ENCODE measurements at places on chromosomes 12 and 14.

DNA sequence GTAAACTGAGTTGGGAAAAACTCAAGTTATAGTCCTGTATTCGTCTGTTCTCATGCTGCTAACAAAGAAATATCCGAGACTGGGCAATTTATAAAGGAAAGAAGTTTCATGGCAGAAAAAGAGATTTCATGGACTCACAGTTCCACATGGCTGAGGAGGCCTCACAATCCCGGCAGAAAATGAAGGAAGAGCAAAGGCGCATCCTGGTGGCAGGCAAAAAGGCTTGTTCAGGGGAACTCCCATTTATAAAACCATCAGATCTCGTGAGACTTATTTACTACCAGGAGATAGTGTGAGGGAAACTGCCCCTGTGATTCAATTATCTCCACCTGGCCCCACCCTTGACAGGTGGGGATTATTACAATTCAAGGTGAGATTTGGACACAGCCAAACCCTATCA, 292.6 kb upstream of the SYT1 start:
- DNase-seq = no peak

DNA sequence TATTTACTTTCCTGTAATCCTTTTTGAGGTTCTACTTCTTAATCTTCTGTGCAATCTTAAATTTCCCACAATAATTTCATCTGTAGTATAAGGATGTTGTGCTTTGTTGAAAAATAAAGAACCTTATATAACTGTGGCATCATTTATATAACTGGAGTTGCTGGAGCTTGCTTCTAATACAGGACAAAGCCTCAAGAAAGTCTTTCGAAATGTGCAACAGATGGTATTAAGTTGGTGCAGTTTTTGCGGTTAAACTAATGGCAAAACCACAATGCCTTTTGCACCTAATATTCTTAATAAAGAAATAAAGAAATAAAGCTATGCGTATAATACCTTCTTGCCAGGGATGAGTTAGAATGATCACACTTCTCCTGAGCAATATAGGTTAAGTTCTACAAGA, 180.0 kb downstream of the KITLG start:
- no peak for DNase-seq

DNA sequence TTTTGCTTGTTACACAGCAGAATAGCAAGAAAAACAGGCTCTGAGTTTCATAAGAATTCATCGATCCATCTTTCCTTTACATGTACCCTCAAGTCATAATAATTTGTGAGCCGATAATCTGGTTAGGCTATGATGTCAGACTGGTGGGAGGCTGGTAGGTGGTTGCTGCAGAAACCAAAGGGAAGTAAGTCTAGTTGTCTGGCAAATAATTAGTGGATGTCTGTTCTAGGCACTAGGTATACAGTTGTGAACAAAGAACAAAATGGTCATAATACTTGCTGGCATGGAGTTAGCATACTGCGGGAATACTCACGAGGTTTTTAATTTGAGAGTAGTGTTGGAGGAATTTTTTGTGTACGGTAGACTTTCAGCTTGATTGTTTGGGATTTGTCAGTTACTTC, 8.8 kb downstream of the SUSD6 start:
- no peak for DNase-seq

- peak; percentile 23 for DNase-seq
These were observed 156.5 kb downstream of the PRKCH start for GRCh38 chr14:61477712-61478462.

- DNase-seq = no peak
These were observed 56.3 kb downstream of the SIX6 start for GRCh38 chr14:60565211-60565610.

GRCh38 chr12:53489242-53489864, 9.9 kb downstream of the MAP3K12 start:
- DNase-seq = no peak

DNA sequence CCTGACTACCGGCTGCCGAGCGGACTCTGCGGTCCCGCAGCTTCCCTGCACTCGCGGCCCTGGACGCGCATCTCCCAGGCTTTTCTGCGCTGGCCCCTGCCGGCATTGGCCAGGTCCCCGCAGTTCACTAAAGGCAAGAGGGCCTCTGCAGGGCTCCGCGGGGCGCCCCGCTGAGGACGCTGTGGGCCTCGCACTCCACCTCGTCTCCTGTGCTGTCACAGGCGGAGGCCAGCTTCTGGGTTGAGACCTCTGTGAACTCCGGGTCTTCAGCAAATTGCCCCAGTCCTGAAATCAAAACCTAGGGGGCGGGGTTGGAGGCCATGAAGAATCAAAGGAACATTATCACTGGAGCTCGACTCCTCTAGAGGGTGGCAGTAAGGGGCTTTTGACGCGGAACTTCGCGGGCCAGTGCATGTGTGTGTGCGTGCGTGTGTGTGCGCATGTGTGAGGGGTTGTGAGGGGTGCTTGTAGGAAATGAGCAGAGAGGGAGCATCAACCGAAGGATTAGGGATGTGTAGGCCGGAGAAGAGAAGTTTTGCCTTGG, 68.5 kb upstream of the CAPRIN2 start:
- DNase-seq = peak; percentile 20

GRCh38 chr12:89690925-89691324, 17.7 kb downstream of the ATP2B1 start:
- DNase-seq = no peak

DNA sequence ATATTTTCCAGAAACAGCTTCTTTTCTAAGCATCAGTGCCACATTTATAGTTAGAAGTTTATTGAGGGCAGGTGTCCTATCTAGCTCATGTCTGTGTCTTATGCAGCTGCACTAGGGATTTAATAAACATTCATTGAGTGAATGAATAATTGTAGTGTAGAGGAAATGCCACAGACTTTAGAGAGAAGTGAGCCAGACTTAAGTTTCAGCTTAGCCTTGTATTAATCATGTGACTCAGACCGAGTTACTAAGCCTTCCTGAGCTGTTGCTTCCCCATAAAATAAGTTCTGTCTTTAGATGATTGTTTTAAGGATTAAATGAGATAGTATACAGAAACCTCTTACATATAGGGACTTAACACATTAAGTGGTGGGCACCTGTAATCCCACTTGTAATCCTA, 236.1 kb upstream of the DDHD1 start:
- DNase-seq = no peak

GRCh38 chr12:94042321-94042720, 106.1 kb upstream of the PLXNC1 start:
- no peak for DNase-seq

DNA sequence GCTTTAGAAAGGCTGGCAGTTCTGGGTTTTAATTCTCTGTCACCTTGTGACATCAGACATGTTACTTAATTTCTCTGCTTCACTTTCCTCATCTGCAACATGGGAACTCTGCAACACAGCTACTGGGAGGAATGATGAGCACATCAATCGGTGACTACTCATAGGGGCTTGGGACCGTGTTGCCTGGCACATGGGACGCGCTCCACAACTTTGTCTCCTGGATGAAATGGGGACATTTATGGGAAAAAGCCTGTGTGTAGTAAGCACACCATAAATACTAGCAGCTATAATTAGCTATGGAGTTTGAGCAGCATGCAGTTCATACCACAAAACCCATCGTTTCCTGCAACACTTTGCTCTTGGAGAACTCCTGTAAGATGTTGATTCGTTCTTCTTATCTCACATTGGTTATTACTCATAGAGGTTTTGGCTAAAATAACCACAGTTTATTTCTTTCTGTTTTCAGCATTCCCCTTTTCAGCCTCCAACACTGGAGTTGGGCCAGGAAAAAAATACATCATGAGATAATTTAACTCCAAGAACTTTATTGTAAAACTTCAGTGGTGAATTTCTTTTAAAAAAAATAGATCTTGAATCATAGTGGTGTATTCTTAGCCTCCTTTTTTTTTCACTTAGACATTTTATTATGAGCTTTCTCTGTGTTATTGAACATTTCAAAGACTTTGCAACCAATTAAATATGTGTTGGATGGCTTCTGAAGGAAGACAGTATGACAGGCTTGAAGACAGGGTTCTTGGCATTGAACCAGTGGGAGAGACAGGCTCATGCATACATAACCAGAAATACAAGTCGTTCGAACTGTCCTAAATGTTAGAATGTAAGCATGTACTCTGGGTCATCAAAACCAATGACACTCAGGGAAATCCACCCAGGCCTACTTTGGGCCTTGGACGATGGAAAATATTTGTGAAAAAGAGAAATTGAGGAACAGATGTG, 72.7 kb downstream of the RIN3 start:
- peak; percentile 69 for DNase-seq

GRCh38 chr12:65208125-65208524, 38.7 kb downstream of the LEMD3 start:
- DNase-seq = no peak

GRCh38 chr14:91883753-91884152, 16.4 kb upstream of the TC2N start:
- DNase-seq = no peak

DNA sequence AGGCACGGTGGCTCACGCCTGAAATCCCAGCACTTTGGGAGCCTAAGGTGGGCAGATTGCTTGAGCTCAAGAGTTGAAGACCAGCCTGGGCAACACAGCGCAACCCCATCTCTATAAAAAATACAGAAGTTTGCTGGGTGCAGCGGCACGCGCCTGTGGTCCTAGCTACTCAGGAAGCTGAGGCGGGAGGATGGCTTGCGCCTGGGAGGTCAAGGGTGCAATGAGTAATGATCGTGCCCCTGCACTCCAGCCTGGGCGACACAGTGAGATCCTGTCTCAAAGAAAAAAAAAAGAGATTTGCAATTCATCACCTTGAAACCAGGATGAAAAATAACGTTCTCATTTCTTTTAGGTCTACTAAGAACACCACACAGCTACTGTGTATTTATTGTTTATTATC, 4.0 kb downstream of the STX2 start:
- no peak for DNase-seq

DNA sequence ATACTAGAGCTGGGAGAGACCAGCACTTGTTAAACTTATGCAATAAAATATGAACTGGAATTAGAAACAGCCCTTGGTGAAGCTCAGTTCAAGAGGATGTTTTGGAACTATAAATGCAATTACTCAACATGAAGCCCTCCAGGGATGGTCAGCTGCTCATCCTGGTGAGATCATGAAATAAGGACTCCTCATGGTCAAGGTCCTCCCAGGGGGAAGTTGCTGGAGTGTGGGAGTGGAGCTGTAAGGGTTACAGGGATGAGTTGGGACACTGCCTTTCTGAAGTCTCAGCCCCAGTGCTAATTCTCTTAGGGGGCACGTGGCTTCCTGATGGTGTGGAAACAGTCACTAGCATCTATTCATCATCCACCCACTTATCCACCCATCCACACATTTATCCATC, 301.7 kb upstream of the SFSWAP start:
- no peak for DNase-seq

GRCh38 chr14:24414077-24414476, 15.3 kb downstream of the NYNRIN start:
- DNase-seq = no peak

GRCh38 chr12:75457191-75457590, 23.4 kb upstream of the GLIPR1 start:
- no peak for DNase-seq

DNA sequence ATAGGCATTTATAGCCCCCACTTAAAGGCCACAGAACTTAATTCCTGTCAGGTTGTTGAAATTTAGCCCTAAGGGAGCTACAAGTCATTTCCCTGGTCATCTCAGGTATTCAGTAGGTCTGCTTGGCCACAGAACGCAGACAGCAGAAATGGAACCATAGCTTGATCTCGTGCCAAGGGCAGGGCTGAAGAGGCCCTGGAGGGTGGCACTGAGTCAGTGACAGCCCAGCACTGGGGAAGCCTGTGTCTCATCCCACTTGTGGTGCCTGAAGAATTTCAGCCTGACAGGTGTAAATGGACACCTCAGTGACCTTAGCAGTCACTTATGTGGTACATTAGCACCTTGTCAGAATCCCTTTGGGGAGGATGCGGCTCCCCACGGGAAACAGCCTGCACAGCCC, 6.6 kb downstream of the PRKAB1 start:
- DNase-seq = no peak

GRCh38 chr12:72444125-72444524, 172.0 kb downstream of the TRHDE start:
- DNase-seq = no peak

GRCh38 chr14:102565959-102566358, 26.5 kb upstream of the RCOR1 start:
- no peak for DNase-seq

DNA sequence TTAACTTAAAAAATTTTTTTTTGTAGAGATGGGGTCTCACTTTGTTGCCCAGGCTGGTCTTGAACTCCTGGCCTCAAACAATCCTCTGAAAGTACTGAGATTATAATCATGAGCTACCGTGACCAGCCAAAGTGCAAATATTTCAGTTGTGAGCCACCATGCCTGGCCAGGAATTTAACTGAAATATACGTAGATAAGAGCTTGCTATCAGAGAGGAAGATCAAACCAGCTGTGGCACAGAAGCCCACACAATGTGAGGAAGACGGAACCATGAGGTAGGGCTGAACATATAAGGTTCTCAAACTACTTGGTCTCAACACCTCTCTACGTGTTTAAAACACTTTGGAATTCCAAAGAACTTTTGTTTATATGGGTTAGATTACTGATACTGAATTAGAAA, 29.1 kb downstream of the ATG14 start:
- no peak for DNase-seq

- no peak for DNase-seq
These were observed 14.8 kb downstream of the LIMA1 start for GRCh38 chr12:50268482-50268881.

- DNase-seq = peak; percentile 53
These were observed 441 bp downstream of the RAB5B start for GRCh38 chr12:55974308-55974730.

- DNase-seq = no peak
These were observed 761.6 kb downstream of the BCL11B start for GRCh38 chr14:98510392-98510791.

GRCh38 chr14:80087411-80087810, 123.9 kb downstream of the DIO2 start:
- no peak for DNase-seq

- no peak for DNase-seq
These were observed 39.2 kb upstream of the PPP1R13B start for GRCh38 chr14:103886304-103887169.

- DNase-seq = no peak
These were observed 52.7 kb downstream of the FBRSL1 start for GRCh38 chr12:132542661-132543060.

GRCh38 chr12:71718611-71719010, 32.7 kb downstream of the TMEM19 start:
- DNase-seq = no peak

DNA sequence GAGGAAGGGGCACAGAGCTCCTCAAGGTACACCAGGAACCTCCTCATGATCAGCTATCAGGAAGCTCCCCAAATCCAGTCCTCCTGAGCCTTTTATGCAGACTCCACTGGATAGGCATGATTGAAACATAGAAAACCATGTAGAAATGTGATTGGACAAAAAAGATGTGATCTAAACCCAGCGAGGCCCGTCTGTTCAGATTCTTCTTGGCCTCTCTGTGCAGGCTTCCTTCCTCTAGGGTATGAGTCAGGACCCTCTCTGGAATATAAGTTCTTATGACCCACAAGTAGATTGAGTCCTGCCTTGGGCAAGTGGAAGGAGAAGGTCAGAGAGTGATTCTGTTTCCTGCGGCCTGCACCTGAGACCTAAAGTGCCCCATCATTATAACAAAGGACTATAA, 166.3 kb downstream of the PHLDA1 start:
- no peak for DNase-seq

GRCh38 chr12:111037047-111037446, 116.7 kb upstream of the MYL2 start:
- no peak for DNase-seq

All from activated CD4-positive, alpha-beta T cell treated with anti-CD3 and anti-CD28 coated beads, Interleukin-2, amount 10 ng/mL, durations not matched to agents 7 days and 5 days (primary cell).